H1 (cell line): ENCODE measurements at places on chromosomes 6 and 20.
A peak's percentile ranks its signal among the peaks of the same experiment; 100 is the strongest.

- peak; percentile 32 for DNase-seq
Observed at GRCh38 chr6:89385846-89386245, 26.2 kb downstream of the RRAGD start.

DNA sequence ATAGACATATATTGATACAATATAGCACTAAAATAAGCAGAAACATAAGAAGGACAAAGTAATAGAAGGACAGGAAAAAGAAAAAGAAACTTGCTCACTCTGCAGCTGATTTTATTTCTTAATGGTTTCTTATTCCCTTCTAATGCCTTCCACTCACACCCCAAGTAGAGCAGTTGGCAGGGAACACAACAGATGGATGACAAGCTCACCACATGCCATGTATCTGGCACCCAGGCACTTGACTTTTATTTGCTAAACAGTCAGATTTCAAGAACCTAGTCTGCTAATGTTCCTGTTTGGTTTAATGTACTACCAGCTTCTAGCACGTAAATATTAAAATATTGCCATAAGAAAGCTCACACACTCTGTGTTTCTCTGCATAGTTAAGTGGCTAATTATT lies 87.1 kb downstream of the COL19A1 start:
- DNase-seq, result no peak

DNA sequence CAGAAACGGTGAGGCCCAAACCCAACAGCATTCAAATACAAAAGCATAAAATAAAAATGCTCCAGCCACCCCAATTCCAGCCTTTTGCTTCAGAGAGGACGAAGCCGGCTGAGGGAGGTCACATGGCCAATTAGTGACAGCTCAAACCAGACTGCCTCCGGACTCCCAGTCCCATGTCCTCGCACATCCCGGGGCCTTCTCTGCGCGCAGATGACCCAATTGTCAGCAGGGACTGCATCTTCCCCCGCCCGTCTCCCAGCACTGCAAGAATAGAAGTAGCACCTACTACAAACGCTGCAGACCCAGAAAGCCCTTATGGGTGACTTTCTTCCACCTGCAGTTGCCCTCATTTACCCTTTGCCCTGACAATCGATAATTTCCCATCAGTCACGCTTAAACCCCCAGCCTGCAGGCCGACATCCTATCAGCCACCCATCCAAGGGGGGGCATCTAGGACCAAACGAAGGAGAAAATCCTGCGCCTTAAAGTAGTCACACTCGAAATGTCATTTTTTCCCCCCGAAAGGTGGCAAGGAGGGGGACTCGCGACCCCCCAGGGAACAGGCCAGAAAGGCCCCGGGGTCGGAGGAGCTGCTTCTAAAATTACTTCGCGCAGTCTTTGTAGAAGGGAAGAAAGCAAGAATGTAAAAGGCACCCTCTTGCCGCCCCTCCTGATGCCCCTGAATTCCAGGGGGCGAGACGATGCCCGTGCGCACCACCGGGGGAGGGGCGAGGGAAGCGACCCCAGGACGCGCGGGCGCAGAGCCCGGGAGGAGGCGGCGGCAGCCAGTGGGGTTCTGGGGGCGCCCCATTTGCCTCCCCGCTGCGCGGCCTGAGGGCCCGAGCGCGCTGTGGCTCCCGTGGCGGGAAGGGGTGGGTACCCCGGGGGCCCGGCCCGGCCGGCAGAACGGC lies 792 bp downstream of the SLC23A2 start:
- DNase-seq, result peak; percentile 55

DNA sequence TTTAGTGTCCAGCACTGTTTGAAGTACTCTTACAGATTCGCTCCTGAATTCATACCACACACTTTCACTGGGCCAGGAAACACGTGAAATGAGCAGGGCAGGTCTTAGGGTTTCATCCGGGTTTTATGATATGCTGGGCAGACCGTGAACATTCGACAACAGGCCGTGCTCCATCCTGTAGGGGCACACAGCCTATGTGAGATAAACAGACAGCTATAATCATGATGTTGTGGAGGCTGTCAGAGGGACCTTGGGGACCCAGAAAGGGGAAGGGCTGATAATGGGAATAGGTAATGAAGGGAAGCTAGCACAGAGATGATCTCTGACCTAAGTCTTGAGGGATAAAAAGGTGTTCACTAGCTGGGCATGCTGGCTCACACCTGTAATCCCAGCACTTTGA lies 110.4 kb downstream of the RIN2 start:
- DNase-seq, result no peak

DNA sequence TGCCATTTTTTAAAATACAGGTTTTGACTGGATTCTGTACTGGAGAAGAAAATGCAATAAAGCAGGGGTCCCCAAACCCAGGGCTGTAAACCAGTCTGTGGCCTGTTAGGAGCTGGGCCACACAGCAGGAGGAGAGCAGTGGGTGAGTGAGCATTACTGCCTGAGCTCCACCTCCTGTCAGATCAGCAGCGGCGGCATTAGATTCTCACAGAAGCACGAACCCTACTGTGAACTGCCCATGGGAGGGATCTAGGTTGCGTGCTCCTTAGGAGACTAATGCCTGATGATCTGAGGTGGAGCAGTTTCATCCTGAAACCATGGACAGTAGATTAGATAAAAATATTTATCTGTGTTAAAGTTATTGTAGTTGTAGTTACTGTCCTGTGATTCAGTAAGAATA lies 21.1 kb upstream of the FBXO9 start:
- no peak for DNase-seq

DNA sequence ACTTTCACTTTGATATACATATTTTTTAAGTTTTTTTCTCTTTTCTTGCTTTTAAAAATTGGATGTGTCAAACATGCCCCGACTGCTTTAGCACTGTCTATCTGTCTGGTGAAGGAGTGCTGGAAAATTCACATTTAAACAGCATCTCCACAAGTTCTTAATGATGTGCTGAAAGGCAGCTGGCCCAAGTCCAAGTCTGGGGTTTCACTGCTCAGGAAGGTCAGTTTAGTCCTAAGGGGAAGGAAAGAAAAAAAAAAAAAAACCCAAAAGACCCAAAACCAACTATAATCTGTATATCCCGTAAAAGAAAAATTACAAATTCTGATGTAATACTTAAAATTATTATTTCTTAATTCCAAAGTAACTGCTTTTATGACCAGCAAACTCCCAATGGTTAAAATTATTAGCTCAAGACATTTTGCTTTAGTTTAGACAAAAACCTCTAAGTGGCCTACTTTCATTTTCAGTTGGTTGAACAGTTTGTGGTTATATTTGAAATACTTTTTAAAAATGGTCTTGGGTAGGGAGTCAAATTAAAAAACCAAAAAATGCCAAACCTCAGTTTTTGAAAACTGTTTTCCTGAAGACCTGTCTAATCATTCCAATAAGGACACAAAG lies 79.5 kb upstream of the PREP start:
- DNase-seq, result no peak

GRCh38 chr20:59564171-59564570 lies 40.2 kb upstream of the PHACTR3 start:
- DNase-seq, result no peak

- DNase-seq, result no peak
Observed at GRCh38 chr20:8362457-8362856, 230.4 kb downstream of the PLCB1 start.

DNA sequence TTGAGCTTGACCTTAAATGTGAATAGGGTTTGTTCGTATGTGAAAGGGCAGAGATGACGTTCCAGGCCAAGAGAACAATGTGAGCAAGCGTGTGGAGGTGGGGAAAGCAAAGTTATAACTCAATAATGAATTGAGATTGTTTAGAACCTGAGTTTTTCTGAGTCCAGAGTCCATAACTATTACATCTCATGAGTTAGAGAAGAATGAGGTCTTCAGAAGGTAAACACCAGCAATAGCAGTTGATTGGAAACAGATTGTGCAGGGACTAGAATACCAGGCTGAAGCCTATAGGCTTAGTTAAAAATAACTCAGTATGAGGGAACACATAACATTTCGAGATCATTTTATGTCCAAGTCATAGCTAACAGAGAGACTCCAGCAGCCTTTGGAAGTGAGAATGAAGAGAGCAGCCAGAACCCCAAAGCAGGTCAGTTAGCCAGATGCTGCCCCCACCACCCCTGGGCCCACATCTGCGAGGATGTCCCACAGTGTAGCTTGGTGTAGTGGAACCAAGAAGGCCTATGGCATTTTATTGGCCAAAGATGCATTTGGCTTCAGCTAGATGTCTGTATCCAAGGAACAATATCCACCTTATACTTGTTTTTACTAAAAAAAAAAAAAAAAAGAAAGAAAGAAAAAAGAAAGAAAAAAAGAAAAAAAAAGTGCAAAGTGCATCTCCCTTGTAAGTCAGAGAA lies 121.7 kb downstream of the TNFRSF21 start:
- no peak for DNase-seq

DNA sequence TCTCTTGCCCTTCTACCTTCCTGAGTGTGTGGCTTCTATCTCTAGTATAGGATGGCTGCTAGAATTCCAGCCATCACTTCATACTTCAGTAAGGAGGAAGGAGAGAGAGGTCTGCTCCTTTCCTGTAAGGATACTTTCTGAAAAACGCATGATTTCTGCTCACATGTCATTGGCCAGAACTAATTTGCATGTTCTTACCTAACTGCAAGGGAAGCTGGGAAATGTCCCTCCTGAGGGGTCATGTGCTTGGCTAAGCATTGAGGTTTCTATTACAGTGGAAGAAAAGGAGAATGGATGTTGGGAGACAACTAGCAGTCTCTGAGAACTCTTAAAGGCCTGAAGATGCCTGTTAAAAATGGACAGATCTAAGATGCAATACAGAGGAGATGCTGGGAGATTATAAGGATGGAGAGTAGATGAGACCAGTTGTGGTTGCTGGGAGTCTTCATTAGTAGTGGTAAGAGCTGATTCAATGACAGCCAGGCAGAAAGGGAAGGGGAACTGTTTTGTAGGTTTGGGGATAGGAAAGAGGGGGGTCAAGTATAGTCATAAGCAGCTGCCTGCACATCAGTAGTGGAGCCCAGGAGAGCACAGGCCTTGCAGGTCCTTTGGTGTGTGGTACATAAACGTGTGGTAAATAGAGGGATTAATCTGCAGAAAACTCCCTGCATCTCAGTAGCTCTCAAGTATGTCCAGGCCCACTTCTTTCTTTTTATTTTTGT lies 20.2 kb downstream of the CDS2 start:
- DNase-seq, result no peak

DNA sequence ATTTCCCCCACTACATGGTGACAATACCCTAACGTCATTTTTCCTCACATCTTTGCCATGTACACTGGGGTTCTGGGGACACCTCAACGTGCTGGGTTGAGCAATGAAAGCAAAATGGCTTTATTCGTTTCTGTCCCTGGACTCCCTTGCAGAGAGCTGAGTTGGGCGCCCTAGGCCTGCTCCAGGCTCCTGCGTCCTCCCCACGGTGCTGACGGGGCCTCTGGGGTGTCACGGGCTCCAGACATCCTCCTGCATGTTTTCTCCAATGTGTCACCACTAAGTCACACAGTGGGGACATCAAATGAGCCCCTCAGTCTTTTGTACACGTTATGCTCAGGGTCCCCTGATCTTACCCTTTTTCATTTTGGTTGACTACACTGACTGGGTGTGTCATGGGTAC lies 99.8 kb downstream of the TTLL2 start:
- DNase-seq, result no peak

GRCh38 chr6:37636801-37637561 lies 60.7 kb downstream of the MDGA1 start:
- no peak for DNase-seq
